NCI-H1048 (cell line): ENCODE measurements at places on chromosomes 1 and 21.

DNA sequence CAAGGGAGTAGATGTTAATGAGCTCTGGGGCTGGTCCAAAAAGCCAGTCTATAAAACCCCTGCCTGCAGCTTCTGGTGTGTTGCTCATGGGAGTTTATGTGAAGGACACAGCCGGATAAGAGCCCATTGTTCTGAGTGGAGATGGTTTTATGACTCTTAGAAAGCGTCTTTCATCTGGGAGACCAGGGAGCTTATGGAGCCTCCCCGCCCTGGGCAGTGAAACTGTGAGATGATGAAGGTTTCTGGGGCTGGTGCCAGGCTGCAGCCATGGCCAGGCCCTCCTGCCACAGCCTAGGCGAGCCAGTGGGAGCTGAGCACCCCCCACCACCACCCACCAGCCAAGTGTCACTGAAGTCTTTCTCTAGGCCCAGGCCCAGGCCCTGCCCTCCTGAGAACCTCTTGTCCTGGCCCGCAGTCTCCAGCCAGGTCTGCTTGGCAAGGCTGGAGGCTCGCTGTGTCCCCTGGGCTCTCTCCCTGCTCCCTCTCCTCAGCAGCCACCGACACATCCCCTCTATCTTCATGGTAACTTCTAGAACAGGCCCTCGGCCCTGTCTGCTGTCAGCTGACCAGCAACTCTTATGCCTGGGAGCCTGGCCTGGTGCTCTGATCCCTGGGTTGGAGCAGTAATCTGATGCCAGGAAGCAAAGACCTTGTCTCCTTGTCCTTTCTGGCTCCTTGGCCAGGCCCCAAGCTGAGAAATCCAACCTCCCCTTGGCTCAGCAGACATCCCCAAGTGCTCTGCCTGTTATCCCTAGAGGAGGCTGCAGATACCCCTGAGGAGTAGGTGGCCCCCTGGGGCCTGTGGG is 7.6 kb upstream of the ARHGEF10L start:
- DNase-seq, result no peak

DNA sequence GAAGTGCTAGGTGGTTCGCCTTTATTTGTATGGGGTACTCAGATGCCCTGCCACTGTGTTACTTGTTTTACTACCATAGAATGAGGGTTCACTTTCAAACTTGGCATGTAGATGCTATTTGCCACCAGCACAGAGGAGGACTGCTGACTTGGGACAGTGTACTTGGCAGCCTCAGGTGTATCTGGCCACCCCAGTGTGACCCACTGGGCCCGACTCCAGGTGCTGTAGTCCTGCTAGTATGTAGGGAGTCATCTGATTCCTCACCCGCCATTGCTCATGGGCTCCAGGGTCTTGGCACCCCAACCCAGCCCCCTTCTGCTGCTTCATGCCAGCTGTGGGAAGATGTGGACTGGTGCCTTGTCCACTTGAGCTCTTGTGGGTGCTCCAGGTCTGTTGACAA is 40.0 kb downstream of the ZNF678 start:
- no peak for DNase-seq

- no peak for DNase-seq
Observed at GRCh38 chr21:25127007-25127406, 480.3 kb downstream of the MRPL39 start.

GRCh38 chr1:180094705-180095295 is 59.9 kb upstream of the QSOX1 start:
- no peak for DNase-seq

DNA sequence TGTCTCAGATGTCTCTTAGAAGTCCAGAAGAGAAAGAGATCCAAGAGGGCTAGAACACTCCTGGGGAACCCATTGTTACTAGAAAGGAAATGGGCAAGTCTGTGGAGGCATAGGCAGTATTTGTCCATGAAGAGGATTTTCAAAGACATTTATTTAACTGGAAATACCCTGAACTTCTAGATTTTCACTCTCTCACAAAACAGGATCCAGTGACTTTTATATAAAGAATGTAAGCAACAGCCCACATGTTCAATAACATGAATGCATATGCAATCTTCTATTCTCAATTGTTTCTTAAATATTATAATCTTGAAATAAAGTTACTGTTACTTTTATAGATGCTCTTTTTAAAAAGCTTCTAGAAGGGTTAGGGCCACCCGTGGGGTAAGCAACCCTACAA is 53.4 kb downstream of the TBX15 start:
- DNase-seq, result no peak

- DNase-seq, result no peak
Observed at GRCh38 chr1:208089149-208089548, 155.0 kb downstream of the PLXNA2 start.

GRCh38 chr1:29907596-29907995 is 671.3 kb downstream of the PTPRU start:
- no peak for DNase-seq

GRCh38 chr1:58782178-58783089 is 1.4 kb downstream of the JUN start:
- DNase-seq, result no peak

GRCh38 chr1:51346086-51346942 is 16.0 kb upstream of the TTC39A start:
- DNase-seq, result no peak

- no peak for DNase-seq
Observed at GRCh38 chr1:155002464-155003226, at the start of gene ZBTB7B. TSS of gene ZBTB7B (plus strand) at chr1:155002802. CDS start at chr1:155014661, 11,859 bp downstream.

GRCh38 chr1:202162418-202163280 is 2.2 kb upstream of the PTPN7 start:
- DNase-seq, result no peak

GRCh38 chr1:64505944-64506655 is 36.2 kb downstream of the CACHD1 start:
- no peak for DNase-seq
